Caco-2 (cell line): ENCODE measurements at places on chromosomes 4 and X.

DNA sequence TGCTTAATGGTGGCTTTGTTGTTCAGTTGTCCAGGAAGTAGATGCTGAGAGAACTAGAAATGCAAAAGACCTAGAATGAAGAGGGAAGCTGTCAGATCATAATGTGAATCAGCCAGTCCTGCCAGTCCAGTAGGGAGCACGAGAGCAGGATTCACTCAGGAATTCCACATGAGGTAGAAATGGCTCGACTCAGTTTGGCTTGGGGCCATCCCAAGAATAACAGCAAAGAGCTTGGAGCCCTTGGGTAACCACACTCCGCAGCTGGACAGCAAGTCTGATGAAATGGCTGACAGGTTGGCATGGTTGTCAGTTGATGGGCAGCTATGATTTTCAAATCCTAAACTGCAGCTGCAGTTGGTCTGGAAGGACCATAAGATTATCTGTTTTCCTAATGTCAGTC, 44.5 kb upstream of the WDR1 start:
- no peak for DNase-seq

DNA sequence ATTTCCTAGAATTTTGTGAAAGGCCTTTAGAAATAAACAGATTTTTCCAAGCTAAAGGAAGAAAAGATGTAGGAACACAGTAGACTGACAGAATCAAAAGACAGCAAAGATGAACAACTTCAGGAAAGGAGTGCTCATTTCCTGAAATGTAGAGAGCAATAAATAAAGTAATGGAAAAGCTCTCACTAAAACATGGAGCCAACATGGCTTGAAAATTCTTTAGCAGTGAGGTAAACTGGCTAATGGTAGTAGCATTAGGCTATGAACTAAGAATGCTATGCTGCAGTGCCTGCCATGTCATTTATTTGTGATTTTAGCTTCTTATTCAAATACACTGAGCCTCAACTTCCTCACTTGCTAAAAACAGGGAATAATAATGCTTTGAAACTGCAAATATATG, 108.7 kb downstream of the IQCM start:
- no peak for DNase-seq

DNA sequence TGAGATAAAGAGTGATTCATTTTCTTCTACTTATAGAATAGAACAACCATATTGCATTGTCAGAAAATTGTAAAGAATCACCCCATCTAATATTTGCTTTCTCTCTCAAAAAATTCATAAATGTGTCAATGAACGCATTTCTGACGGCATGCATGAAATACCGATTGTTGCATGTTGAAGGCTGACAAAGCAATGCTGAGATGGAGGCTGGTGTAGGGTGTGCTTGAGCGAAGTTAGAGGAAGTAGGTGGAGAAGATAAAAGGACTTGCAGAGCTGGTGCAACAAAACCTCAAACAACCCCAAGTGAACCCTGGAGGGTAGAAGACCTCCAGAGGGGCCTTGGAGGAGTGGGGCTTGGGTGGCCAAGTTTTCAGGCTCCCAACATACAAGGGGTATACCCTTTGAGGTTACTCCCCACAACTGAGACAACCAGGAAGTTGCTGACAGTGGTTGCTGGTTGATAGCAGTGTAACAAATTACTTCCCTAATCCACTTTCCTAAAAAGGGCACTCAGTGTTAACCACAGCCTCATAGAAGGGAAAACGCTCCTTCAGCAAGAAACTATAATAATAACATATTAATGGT, 452.7 kb downstream of the NLGN4X start:
- no peak for DNase-seq

- DNase-seq = no peak
Observed at GRCh38 chrX:18566748-18567147, 105.2 kb downstream of the RS1 start.

- DNase-seq = no peak
Observed at GRCh38 chrX:135340831-135341230, 31.6 kb downstream of the ETDC start.

DNA sequence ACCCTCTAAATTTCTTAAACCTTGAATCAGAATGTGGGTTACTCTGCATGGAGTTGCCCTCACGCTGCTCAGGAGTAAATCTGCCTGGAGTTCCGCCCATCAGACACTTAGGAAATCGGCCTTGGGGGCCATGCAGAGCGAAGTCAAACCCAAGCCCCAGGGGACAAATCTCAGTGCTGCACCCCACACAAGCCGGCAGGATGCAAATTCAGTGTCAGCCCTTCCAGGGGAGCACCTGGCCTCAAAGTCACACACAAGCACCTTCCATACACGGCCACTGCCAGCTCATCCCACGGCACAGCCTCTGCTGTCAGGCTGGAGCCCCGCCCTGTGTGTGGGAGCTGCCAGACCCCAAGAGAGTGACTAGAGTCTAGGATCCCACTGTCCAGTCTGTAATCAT, 27.4 kb downstream of the RNF212 start:
- DNase-seq = no peak

- DNase-seq = no peak
Observed at GRCh38 chr4:9999956-10000561, 21.2 kb downstream of the SLC2A9 start.

GRCh38 chr4:139876337-139876941, 210.8 kb downstream of the MGST2 start:
- DNase-seq = no peak

DNA sequence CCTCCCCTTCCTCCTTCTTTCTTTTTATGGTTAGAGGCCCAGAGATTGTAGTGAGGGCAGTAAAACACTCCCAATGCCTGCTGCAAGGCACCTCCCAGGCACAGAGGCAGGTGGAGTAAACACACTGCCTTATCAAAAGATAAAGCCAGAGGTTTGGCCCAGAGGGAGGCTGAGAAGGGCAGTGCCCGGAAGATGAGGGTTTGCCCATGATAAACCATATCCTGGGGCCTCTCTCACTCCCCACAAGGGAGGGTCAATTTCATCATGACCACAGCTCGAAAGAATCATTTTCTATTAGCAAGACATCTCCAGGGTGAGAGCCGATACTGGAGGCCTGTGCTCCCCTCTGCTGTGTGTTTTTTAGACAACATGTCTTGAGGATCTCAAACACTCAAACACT, 98.5 kb upstream of the FAM9C start:
- no peak for DNase-seq

GRCh38 chrX:39453889-39454621, 643.7 kb downstream of the BCOR start:
- DNase-seq = no peak

DNA sequence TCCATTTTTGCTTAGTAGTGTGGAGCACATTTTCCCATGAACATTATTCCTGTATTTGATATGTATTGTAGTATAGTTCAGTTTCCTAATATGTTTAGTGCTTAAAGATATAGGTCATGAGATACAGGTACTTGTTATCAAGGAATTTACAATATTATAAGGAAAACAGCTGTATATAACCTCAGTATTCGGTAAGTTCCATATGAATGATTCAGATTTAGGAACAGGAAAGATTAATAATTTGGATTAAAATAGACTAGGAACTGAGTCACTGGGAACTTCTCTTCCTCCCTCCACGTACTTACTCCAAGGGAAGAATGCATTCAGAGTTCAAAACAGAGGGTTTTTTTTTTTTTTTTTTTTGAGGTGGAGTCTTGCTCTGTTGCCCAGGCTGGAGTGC, 20.0 kb downstream of the DIAPH2 start:
- no peak for DNase-seq

DNA sequence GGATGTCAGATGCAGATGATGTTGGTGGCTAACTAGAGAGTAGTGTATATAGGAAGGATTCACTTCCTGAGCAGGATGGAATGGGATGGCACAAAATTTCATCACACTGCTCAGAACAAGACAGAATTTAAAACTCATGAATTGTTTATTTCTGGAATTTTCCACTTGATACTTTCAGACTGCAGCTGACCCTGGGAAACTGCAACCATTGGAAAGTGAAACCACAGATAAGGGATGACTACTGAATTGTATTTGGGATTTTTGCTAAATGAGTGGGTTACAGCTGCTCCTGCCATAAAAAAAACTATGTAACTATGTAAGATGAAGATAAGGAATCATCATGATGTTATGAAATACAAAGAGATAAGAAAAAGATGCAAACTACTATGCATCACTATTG, 51.4 kb downstream of the NPY5R start:
- no peak for DNase-seq

GRCh38 chrX:68249401-68249831, 183.9 kb downstream of the OPHN1 start:
- DNase-seq = no peak

DNA sequence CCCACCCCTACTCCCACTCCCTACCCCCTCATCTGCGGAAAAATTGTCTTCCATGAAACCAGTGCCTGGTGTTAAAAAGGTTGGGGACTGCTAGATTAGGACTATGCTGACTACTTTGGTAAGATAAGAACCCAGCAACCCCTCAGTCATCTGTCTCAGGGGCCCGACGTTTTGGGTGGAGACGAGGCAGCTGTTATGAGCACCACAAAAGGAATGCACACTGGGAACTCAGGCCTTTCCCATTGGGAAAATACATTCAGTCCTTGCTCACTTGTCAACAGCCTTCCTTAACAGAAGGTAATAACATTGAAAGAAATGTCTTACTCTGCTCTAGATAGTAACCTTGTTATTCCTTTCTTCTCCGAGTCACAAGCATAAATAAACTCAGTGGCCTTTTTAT, 310.8 kb downstream of the AFF2 start:
- DNase-seq = no peak

DNA sequence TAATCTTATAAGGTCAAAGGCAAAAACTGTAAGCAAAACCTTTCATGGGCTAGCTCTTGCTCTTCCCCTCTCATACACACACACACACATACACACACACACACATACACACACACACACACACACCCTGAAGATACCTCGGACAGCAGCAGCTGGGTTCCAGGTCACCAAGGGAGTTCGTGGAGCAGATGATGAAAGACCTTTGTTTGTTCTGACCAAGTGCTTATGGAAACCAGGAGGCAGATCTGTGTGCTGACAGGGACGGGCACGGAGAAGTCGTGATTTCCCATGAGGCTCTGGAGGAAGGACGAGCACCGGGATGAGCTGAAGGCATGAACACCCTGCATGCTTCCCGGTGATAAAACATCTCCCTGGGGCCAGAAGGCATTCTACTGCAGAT, 35.4 kb upstream of the CRMP1 start:
- no peak for DNase-seq

GRCh38 chrX:110034036-110034435, 31.1 kb downstream of the TMEM164 start:
- no peak for DNase-seq

GRCh38 chr4:145898926-145899531, 39.6 kb downstream of the ZNF827 start:
- no peak for DNase-seq
